ENCODE measurements at places on chromosomes 5 and 9.

GRCh38 chr5:132437604-132438266 lies 52.8 kb downstream of the IRF1 start:
- no peak for DNase-seq

DNA sequence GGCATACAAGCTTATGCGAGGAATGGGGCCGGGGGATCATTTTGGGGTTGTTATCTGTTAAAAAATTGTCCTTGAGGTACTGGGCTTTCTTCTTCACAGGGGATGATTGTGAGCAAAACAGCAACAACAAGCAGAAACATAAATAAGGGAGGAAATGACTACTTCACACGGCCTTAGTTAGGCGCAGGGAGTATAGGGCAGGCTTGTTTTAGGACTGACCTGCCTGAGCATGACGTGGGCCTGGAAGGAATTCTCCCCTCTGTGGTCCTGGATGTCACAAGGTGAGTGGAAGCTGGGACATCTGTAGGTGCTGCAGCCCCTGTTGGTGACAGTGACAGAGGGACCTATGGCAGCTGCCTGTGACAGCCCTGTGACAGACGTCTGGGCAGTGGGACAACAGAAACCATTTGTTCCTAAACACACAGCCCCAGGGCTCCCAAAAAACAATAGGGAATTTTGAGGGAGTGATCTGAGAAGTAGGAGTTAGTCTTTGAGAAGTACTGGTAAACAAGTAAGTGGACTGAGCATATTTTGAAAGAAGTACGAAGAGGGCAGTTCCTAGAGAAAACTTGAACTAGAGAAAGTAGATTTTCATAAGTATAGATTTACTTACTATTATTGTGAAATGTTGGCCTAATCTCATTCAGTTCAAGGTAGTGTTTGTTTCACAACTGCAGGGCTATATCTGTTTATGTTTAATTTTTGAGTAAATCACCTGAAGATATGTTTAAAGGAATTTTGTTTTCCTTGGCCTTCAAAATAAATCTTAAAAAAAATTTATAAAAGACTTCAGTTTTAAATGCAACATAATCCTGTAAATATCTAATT lies 113.1 kb downstream of the KDM4C start:
- no peak for DNase-seq

DNA sequence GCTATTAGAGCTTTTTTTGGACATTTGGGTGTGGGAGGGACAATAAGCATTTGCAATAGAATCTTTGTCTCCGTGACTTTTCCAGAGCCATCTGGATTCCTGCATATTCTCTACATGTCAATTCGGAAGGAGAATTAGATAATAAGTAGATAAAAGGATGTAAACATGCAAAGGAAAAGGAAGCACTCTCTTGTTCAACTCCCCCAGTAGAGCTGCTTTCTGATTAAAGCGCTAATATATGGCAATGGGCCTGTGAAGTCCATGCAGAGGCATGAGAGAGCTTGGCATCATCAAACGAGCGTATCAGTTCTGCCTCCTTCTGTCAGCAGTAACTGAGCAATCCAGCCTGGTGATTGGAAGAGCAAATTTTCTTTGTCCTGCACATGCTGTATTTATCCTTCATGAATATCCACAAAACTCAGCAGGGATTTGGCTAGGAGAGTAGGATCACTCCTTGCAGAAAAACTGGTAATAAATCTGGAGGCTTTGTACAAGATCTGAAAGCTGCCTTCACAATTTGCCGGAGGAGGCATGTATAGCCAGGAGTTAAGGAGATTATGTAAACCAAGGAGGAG lies 1752.9 kb downstream of the MAT2B start:
- DNase-seq = no peak

GRCh38 chr9:127977884-127978647 lies 2.7 kb downstream of the EEIG1 start:
- no peak for DNase-seq
